Activated CD8-positive, alpha-beta memory T cell treated with anti-CD3 and anti-CD28 coated beads, Interleukin-2, amount 50 U/mL, for 4 hours (primary cell): ENCODE measurements at places on chromosomes 2 and 18.
A peak's percentile ranks its signal among the peaks of the same experiment; 100 is the strongest.

GRCh38 chr2:172782506-172783164 is 47.0 kb downstream of the RAPGEF4 start:
- DNase-seq: no peak

- DNase-seq: no peak
Measured at GRCh38 chr2:63661076-63661475, 72.3 kb downstream of the MDH1 start.

DNA sequence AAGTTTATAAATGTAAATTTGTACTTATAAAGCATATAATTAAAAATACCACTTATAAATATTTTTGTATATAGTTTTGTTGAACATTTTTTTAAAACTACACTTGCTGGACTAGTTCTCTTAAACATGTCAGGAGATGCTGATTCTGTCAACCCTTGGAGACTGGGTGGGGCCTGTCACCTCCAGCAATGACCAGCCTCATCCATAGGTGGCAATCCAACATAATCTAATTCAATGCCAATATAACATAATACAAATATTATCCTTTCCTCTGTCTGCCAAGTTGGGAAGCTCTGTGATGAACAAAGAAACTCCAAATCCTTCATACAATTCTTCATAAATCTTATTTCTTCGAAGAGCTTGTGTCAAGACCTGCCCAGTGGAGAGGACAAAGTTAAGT is 140.4 kb downstream of the RBMS1 start:
- DNase-seq: peak; percentile 28

- no peak for DNase-seq
Measured at GRCh38 chr2:108635630-108636354, 83.5 kb upstream of the RANBP2 start.

- peak; percentile 57 for DNase-seq
Measured at GRCh38 chr2:239293775-239294430, 106.9 kb downstream of the HDAC4 start.

DNA sequence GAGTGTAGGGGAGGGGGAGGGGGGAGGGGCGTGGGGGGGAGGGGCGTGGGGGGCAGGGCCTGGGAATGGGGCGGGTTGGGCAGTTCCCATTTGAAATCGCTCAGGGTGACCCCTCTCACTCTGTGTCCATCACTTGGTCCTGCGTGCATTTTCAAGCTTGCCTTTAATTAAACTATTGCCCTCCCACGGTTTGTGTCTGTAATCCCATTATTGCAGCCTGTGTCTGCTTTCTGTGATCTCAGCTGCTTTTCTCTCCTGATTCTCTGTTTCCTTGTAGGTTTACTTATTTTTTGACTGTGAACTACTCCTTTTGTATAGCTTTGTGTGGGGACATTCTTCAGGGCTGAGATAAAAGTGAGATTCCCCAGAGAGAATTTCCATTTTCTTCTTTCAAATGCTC is 1.3 kb downstream of the DCDC2C start:
- DNase-seq: no peak

DNA sequence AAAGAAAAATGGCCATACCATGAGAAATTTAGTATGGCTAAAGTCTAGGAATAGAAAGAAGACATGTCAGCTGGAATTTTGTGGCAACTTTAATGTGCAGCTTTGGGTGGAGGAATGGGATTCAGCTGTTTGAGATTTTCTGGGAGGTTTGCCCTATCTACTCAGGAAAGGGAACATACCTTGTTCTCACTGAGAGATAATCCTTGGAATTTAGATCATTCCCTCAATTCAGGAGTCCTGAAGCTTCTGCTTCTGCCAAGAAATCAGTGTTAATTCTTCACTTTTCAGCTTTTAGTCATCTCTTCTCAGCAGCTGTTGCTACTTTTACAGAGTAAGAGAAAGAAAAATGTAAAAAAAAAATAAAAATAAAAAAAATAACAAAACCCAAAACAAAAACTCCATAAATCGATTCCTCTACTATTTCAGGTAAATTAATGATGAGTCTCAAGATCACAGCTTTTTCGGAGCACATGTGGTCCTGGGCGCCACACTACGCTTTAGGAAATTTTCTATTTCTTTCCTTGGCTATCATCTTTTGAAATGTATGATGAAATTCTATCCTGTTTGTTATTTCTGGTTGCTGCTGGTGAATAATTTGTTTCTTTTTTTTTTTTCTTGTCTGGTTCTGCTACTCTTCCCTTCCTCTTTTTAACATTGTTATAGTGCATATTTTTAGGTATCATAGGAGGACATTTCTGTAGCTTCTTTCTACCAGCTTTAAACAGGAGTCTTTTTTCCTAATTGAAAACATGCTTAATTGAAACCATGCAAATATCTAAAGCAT is 18.9 kb upstream of the BAZ2B start:
- no peak for DNase-seq

DNA sequence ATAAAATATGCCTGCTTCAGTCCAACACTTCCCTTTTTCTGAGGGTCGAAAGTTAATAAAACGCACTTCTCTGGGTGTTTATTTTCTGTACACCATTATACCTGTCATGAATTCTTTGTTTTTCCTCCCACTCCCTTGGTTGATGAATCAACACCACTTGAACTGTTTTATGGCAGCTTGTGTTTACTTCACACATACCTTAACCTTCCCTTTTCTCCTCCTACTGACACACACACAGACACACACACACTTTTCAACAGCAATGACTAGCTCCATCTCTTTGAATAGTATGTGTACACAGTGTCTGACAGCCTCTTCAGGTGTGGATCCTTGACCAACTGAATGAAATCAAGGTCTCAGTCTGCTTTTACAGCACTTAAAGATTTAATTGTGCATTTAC is 91.3 kb downstream of the SATB2 start:
- no peak for DNase-seq

- DNase-seq: no peak
Measured at GRCh38 chr2:106185475-106186184, 8.5 kb downstream of the UXS1 start.

- no peak for DNase-seq
Measured at GRCh38 chr18:51525453-51526225, 328.2 kb upstream of the MEX3C start.

- no peak for DNase-seq
Measured at GRCh38 chr2:240798327-240798905, 21.6 kb downstream of the KIF1A start.

- no peak for DNase-seq
Measured at GRCh38 chr2:80002112-80002511, 302.4 kb downstream of the LRRTM1 start.

DNA sequence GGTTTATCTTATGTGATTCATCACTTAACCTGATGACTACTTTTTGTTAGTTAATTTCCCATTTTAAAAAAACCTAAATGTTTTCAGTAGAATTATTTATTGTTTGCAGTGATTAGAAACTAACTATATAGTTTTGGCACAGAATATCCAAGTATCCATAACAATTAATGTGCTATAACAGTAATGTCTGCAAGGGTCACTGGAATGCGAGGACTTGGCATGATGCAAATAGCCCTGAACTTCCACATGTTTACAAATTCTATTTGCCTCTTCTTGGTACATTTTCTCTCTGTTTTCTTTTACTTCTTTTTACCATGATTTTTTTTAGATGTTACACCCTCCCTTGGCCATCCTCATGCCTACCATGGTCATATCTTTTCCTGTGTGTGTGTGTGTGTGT is 49.3 kb upstream of the GALNT3 start:
- DNase-seq: no peak

DNA sequence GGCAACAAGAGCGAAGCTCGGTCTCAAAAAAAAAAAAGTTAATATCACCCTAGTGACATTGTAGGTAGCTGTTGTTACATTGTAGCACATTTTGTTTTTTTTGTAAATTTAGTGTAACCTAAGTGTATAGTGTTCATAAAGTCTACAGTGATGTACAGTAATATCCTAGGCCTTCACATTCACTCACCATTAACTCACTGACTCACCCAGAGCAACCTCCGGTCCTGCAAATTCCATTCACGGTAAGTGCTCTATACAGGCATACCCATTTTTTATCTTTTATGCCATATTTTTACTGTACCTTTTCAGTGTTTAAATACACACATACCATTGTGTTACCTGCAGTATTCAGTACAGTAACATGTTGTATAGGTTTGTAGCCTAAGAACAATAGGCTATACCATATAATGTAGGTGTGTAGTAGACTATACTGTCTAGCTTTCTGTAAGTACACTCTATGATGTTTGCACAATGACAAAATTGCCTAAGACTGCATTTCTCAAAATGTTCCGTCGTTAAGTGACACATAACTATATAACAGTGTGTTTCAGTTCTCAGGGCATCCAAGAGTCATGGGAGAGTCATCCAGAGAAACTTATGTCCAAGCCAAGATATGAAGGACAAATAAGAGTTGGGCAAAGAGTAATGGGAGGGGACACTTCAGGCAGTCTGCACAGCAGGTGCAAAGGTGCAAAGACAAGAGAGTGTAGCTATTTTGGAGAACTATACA is 68.4 kb downstream of the TANK start:
- no peak for DNase-seq

DNA sequence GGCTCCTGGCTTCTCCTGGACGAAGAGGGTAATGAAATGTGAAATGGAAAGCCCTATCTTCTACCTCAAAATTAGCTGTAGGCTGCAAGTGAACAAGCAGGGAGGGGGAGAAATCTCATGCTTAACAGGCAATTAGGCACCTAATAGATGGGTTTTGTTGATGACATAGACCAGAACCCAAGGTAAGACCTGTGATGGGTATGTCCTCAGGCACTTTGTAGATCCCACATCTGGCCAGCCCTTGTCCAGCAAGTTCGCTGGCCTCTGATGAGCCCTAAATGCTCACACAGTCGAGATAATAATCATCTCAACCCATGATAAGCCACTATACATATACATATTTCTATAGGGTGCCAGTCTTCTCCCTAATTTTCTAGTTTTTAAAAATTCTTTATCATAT is 82.6 kb downstream of the MARCO start:
- DNase-seq: no peak

GRCh38 chr2:129800686-129801085 is 178.8 kb upstream of the RAB6C start:
- no peak for DNase-seq

DNA sequence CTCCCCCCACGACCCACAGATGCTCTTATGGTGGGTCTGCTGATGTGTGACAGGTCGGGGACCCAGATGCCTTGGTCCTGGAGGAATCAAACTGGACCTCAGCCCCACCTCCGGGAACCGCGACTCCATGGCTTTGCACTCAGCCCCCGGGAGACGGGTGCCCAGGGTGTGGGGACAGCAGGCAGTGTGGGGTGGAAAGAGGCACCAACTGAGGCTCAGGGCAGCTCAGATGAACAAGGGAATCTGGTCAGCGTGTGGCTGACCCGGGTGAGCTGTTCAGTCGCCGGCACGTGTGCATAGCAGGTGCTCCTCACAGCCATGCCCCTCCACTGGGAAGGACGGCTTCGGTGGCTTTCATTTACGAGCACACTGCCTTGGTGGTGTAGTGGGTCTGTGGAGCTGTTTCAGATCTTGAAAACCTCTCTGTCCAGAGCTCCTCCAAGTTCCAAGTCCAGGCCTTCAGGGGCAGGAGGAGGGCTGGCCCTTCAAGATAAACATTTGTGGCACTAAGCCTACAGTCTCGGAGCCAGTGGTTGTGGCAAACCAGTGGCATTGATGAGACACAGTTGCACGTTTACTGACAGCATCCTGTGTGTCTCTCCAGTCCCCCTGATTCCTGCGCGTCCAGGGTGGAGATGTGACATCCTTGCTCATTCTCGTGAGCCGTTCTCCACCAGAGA is 471.2 kb upstream of the HS6ST1 start:
- DNase-seq: no peak

DNA sequence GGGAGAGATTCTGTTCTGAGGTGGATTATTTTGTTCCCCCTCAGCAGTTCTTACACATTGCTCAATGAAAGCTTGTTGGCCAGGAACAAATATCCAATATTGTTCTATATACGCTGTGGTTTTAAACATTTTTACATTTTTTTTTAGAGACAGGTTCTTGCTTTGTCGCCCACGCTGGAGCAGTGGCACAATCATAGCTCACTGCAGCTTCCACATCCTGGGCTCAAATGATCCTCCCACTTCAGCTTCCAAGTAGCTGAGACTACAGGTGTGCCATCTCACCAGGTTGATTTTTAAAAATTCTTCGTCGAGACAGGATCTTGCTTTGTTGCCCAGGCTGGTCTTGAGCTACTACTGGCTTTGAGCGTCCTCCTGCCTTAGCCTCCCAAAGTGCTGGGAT is 58.9 kb upstream of the KIF5C start:
- no peak for DNase-seq

GRCh38 chr18:23133860-23134779 is 1.2 kb upstream of the CABLES1 start:
- DNase-seq: peak; percentile 24

GRCh38 chr18:41660654-41661053 is 294.4 kb upstream of the PIK3C3 start:
- DNase-seq: no peak

DNA sequence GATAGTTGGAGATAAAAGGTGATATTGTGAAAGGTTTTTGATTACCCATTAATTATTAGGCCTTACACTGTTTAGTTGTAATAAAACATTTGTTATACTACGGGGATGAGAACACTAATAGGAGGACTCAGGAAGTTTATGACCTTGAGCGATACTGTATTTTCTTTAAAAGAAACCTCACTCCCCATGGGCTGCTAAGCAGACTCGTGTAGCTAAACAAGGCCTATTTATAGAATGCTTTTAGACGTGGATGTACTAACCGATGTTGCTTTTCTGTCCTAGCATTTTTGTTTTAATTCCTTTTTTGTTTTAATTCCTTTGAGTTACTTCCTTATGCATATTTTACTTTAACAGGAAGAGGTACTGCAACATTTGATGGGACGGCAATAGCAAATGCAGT is 22.9 kb downstream of the MSH6 start:
- no peak for DNase-seq

GRCh38 chr2:50995610-50996009 is 36.3 kb downstream of the NRXN1 start:
- no peak for DNase-seq

- DNase-seq: no peak
Measured at GRCh38 chr2:124533226-124533954, 508.3 kb downstream of the CNTNAP5 start.

GRCh38 chr18:2027756-2028155 is 543.5 kb downstream of the METTL4 start:
- DNase-seq: no peak

- no peak for DNase-seq
Measured at GRCh38 chr2:56102866-56103265, 80.9 kb upstream of the CCDC85A start.

- no peak for DNase-seq
Measured at GRCh38 chr2:7927691-7928090, 754.2 kb upstream of the ID2 start.

GRCh38 chr2:7044253-7045250 is 127.3 kb downstream of the RNF144A start:
- peak; percentile 68 for DNase-seq

DNA sequence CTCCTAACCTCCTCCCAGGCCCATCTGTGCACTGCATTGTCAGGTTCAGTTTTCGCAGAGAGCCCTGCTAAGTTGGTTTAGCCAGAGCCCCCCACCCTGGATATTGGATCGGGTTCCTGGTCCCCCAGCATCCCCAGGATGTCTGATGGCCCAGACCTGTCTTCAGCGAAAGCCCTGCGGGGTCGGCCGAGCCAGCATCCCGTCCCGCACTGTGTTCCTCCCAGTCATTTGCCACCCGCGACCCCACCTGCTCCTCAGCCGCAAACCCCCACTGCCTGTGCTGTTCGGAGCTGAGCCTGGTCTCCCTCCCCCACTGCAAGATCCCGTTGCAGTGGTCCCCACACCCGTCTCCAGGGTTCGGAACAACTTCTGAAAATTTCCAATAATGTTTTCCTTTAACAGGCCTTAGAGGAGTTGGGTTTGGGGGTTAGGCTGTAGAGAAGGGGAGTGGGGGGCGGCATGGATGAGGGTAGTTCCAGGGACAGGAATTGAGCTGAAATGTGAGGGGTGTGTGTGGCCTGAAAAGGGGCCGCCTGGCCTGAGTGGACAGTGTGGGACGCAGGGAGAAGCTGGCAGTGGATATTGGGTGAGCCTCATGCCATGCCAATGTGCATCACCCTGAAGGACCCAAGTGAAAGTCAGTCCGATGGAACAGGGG is 1.6 kb upstream of the COPS9 start:
- DNase-seq: no peak
